Activated CD4-positive, alpha-beta T cell treated with anti-CD3 and anti-CD28 coated beads, Interleukin-2, amount 50 U/mL, for 48 hours (primary cell): ENCODE measurements at places on chromosomes 2 and 18.
A peak's percentile ranks its signal among the peaks of the same experiment; 100 is the strongest.

DNA sequence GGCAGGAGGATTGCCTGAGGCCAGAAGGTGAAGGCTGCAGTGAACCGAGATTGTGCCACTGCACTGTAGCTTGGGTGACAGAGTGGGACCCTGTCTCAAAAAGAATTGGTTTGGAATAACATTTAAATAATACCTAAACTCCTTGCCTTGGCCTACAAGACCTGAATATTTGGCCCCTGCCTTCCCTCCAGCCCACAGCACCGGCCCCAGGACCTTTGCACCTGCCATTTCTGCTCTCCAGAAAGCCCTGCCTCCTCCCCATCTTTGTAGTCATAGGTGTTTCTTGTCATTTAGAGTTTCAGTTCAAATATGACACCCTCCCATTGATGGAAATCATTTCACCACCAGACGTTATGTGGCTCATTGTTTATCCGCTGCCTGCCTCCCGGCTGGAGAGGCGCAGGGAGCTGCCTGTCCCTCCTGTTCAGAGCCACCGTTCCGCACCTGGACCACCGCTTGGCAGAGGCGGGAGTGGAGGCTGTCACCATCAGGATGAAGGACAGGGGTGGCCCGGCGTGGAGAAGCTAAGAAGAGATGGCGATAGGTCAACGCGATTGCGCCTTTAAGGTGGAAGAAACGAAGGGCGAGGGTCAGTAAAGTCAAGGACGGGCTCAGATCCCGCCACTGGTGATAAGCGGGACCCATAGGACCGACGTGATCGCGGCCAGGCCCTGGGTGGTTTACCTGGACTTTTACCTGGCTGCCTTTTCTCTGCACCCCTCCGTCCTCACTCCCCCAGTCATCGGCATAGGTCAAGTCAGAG lies 638 bp upstream of the LPIN1 start:
- no peak for DNase-seq

- DNase-seq, result no peak
Observed at GRCh38 chr2:121524685-121525425, 5.8 kb upstream of the RNU4ATAC start.

GRCh38 chr2:222214885-222215284 lies 83.9 kb downstream of the PAX3 start:
- no peak for DNase-seq

DNA sequence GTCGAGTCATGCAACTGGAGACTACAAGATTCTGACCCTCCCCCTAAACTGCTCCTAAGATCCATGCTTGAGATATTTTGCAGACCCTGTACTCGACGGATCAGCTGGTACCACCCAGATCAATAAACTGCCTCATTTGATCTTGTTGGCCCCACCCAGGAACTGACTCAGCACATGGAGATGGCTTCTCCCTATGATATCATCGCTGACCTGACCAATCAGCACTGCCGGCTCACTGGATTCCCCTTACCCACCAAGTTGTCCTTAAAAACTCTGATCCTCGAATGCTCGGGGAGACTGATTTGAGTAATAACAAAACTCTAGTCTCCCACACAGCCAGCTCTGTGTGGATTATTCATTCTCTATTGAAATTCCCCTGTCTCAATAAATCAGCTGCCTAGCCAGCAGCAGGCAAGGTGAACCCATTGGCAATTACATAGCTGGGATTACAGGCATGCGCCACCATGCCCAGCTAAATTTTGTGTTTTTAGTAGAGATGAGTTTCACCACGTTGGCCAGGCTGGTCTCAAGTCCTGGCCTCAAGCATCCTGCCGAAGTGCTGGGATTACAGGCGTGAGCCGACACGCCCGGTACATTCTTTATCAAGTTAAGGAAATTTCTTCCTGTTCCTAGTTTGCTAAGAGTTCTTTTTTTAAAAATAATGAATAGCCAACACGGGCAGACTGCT lies 43.6 kb downstream of the VPS54 start:
- peak; percentile 41 for DNase-seq

GRCh38 chr2:121017396-121017795 lies 267.6 kb downstream of the TFCP2L1 start:
- DNase-seq, result no peak

DNA sequence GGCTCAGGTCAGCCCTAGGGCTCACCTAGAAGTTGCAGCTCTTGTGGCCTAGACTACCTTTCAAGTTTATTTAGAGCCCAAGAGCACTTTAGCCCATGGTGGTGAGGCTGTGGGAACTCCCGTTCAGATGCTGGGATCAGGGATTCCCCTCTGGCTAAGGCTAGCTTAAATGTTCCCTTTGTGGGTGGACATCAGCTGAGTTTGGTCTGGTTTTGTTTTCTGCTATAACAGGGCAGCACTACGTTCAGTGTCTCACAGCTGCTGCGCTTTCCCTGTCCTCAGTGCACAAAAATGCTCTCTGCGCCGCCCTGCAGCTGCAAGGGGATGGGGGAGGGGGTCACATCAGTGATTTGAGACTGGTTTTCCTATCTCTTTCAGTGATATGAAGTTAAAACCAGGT lies 170.5 kb upstream of the KCNJ3 start:
- DNase-seq, result no peak

DNA sequence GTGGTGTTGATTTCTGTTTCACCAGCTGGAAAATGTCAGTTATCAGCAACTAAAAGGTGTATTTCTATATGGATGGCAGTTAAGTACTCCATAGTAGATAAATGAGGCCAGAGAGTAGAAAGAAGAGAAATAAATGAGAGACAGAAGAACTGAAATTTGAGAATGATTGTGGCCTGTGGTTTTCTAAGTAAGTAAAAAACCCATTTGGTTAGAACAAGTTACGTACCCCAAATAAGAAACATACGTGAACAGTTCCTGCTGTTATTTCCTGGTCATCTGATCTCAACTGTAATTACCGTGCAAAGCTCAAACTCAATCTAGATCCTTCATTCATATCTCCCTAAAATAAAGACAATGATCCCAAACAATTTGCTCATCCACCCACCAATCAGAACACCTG lies 181.3 kb downstream of the PID1 start:
- DNase-seq, result no peak

DNA sequence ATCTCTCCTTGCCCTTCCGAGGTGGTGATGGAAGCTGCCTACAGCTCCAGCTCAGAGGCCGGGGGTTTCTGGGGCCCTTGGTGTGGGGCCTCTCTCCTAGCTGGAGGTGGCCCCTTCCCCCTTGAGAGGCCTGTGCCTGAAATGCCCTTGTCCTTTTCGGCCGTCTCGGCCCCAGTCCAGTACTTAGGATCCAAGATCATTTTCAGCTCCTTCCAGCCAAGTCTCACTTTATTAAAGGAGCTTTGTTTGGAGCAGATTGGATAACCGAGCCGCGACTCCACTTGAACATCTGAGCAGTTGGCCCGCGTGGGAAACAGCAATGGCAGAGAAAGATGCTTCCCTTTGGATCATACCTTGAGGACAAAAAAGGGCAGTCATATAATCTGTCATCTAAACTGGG lies 125.0 kb downstream of the NEDD4L start:
- DNase-seq, result no peak

GRCh38 chr18:58213440-58213839 lies 169.4 kb downstream of the NEDD4L start:
- DNase-seq, result no peak

GRCh38 chr2:55973673-55974072 lies 50.1 kb upstream of the EFEMP1 start:
- no peak for DNase-seq

DNA sequence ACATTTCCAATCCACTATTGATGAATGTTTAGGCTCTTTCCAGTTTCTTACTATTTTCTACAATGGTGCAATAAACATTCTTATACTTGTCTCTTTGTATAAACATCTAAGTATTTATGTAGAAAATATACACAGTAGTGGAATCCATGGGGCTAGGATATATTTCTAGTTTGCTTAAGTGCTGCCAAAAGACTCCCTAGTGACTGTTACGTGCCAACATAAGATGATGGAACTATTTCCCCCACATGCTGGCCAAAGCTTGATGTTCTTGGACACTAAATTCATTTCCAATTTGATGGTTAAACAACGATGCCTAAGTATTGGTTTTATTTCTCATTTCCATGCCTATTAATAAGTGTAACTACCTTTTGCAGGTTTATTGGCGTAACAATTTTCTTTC lies 378.4 kb upstream of the HNRNPA3 start:
- DNase-seq, result no peak

GRCh38 chr18:75227535-75228296 lies 17.1 kb downstream of the TSHZ1 start:
- DNase-seq, result no peak

DNA sequence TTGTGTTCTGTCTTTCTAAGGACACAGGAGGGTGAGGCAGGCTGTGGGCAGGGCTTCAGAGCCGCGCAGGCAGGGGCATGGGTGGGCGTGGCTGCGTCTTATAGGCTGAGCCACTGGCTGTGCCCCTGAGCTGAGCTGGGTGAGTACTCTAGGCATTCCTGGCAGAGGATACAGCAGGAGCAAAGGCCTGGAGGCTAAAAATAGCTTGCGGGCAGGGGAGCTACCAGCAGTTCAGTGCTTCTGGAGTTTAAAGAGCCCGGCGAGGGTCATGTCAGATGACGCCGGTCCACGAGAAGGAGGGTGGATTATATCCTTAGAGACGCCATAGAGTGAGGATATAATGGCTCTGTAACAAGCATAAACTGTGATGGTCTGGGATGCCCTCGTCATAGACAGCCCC lies 31.5 kb upstream of the PDIA6 start:
- no peak for DNase-seq

- DNase-seq, result no peak
Observed at GRCh38 chr2:133194362-133194655, 374.0 kb downstream of the NCKAP5 start.

- DNase-seq, result no peak
Observed at GRCh38 chr2:158894078-158894477, 74.4 kb upstream of the TANC1 start.
